Osteoblast (primary cell): ENCODE measurements at places on chromosomes 16 and 17. TPM values are rescaled to one million over a fixed set of nuclear protein-coding genes. Genes with fewer than 3 reads are reported as not detected.

PRDM7 gene
- total RNA-seq: not detected in 2 replicates

DNA sequence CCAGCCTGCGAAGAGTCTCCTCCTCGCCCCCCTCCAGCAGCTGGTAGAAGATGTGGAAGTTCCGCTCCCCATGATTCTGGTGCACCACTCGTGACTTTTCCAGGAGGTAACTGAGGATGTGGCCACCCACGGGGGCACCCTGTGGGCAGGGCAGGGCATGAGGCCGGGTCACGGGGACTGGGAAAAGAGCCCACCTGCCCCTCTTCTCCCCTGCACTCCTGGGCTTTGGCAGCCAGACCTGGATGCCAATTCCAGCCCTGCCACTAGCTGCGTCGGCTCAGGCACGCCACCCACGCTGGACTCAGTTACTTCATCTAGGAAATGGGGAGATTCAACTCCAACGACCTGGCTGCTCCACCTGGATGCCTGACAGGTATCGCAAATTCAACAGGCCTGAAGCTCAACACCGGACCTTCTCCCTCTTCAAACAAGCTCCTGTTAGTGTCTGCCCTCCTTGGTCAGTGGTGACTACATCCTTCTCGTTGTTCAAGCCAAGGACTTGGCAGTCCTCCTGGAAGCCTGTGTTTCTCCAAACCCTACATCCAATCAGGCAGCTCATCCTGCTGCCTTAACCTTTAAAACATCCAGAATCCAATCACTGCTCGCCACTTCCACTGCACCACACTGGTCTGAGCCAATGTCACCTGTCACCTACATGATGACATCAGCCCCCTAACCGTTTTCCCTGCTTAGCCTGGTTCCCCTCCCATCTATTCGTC is 11.6 kb downstream of the MYO1C start:
- DNase-seq: peak; percentile 97

GRCh38 chr17:79042421-79043190 is 18.6 kb downstream of the C1QTNF1 start:
- DNase-seq: peak; percentile 83

- DNase-seq: no peak
These were observed 79.9 kb downstream of the WNT3 start for GRCh38 chr17:46738544-46738943.

GPRC5C gene
- total RNA-seq: 2.9 and 6.8 TPM in 2 replicates

DNA sequence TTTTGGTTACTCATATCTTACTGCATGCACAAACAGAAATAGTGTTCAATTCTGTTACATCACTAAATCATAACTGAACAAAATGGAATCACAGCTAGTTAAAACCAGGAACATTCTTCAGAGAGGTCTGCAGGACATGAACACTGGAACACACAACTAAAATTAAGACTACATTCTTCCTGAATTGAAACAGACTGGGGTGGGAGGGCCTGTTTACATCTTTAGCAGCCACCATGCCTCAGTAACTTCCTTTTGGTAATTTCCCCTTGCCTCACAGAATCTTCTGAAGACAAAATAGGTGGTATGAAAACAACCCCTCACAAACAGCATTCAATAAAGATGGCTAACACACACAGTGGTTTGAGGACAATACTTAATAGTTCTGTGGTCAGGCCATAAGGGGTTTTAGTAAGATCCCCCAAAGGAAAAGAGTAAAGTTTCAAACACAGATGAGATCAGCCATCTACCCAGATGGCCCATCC is 6.5 kb downstream of the MARF1 start:
- peak; percentile 52 for DNase-seq

DNA sequence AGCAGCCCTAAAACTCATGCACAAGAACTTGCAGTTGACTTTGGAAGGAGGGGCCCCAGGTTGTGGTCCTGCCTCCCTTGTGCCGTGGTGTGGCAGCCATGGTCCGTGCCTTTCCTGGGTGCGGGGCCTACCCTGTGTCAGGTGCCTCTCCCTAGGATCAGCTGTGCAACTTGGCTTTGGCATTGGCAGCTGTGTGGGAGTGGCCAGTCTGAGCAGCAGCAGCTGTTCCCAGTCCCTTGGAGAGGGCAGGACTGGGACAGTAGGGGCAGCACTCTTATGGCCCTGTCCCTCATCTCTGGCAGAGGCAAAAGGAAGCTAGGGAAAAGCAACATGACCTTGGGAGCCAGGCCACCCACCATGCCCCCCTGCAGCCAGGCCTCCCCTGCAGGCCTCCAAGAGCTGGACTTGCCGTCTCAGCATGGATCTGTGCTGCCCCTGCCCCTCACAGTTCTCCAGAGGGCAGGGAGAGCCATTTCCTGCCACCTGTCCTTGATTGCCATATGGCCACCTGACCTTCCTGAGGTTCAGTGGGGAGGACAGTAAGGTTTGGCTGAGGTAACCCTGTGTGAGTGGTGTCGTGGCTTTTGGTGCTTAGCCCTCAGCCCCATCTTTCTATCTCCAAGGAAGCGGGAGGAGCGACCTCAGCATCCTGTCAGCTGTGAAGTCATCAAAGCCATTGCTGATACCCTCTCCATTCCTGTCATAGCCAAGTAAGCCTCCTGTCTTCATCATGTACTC is 15.5 kb upstream of the NFATC3 start:
- DNase-seq: no peak

GRCh38 chr16:54630284-54630967 is 300.2 kb upstream of the IRX5 start:
- peak; percentile 91 for DNase-seq

DNA sequence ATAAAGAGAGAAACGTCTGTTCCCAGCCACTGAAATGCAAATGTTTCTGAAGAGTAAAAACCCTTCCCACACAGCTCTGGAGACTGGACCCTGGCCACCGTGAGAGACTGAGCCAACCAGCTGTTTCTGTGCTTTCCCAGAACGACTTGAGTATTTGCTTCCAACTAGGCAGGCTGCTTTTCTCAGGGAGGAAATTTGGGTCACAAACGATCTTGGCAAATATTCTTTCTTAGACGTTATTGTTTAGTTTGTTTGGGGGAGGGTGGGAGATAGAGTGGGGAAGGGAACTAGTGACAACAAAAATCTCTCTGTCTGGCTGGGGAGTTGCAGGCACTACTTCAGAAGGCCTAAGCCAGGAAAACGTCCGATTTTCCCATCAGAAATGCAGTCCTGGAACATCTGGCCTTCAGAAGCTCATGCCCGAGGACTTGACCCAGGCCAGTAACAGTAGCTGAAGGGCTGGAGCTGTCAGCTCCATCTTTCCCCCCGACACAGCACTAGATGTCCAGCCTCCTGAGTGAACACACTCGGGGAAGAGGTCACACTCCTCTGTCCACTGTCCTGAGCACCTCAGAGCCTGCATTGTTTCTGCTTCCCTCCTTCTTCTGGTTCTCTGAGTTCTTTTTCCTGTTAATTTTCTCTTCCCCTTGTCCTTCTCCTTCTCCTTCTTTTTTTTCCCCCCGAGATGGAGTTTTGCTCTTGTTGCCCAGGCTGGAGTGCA is 4.0 kb downstream of the CCDC92B start:
- peak; percentile 27 for DNase-seq

CCL14 gene
- not detected in 2 replicates for total RNA-seq

- DNase-seq: no peak
These were observed 35.4 kb upstream of the CNTNAP4 start for GRCh38 chr16:76241755-76242154.

DNA sequence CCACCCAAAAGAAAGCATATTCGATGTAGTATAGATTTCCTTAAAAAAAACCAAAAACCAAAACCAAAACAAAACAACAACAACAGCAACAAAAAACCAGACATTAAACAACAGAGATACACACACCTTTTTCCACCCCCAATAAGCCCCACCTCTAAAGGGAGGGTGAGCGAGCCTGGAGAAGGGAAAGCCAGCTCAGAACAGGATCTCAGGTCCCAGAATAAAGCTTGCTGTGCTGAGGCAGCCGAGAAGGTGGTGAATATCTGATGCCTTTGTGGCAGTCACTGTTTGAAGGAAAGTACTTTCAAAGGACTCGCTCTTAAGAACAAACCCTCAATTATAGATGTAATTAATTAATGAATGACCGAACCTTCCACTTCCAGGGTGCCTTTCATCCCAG is 470 bp downstream of the KRT23 start:
- peak; percentile 25 for DNase-seq

GRCh38 chr16:87881324-87882200 is 12.3 kb upstream of the SLC7A5 start:
- no peak for DNase-seq

GRCh38 chr17:72578817-72579470 is 458.1 kb downstream of the SOX9 start:
- DNase-seq: no peak

KRTAP2-1 gene
- not detected in 2 replicates for total RNA-seq

GRCh38 chr16:55179852-55180585 is 144.0 kb upstream of the IRX6 start:
- DNase-seq: no peak

DNA sequence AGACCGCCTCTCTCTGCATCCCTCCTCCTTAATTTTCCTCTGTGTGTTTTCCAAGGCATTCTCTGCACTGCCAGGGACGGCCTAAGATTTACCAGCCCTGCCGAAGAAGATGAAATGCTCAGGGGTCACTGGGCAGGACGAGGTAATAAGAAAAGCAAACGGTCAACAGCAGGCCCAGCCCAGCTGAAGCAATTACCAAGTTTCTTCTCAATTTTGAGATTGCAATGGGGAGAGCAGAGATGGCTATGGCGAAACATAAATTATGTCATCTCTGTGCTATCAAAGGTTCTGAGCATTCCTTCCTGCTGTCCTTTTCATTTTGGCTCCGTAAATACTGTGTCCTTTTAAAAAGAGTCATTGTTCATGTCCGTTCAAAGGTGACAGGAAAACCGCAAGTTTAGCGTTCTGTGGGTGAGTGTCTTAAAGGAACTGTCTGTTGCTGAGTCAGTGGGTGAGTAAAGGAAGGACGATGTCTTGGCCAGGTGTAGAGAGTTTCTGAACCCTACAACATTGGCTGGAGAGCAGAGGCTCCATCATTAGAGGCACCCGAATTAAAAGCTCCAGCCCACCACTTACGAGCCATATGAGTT is 753.9 kb upstream of the EEF2KMT start:
- DNase-seq: no peak

TBC1D3H gene
- total RNA-seq: not detected in 2 replicates

- DNase-seq: peak; percentile 2
These were observed 346.9 kb downstream of the C16orf95 start for GRCh38 chr16:86970279-86970678.

DNA sequence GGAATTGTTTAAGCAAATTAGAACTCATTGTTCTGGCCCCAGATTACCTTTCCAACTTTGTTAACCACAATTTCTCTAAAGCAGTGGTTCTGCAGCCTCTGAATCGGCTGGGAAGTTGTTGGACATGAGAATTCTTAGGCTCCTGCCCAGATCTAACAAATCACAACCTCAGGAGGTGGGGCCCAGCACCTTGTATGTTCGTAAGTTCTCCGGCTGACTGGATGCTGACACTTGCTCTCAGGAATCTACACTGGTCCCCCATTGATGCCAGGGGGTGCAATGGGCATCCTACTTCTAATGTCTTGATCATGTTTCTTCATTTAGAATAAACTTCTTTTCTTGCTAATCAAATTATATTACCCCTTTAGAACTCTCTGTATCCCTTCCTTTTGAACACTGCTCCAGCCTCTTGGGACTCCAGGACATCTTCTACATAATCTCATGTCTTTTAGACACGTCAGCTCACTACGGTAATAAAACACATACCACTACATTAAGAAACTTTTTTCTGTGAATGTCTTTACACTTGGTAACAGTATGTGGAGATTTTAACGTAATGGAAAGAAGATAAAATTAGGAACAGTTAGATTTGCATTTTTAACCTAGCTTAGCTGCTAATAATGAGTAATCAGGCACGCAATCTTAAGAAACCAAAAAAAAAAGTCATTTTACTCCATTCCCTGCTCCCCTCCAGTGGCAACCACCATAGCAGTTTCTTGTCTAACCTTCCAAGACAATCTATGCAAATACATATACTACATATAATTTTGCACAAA is 143.2 kb downstream of the ITFG1 start:
- no peak for DNase-seq

TBX2 gene
- 10.3 and 11.6 TPM in 2 replicates for total RNA-seq

UNC13D gene
- total RNA-seq: 1.1 and 2.1 TPM in 2 replicates

DNA sequence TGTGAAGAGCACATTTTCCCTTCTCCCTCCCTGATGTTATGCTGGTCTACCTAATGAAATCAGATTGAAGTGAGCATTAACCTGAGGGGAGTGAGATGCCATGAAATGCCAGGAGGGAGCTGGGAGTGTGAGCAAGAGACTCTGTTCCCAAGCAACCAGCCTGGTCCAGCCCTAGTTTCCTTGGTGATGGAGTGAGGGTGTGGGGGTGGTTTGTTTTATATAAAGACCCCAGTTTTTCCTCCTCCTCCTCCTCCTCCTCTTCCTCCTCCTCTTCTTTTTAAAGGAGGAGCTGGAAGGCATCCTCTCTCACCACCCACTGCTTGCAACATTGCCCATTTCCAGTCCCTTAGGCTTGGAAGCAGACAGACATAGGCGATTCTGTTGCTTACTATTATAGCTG is 97.1 kb downstream of the DNAH3 start:
- no peak for DNase-seq

DNA sequence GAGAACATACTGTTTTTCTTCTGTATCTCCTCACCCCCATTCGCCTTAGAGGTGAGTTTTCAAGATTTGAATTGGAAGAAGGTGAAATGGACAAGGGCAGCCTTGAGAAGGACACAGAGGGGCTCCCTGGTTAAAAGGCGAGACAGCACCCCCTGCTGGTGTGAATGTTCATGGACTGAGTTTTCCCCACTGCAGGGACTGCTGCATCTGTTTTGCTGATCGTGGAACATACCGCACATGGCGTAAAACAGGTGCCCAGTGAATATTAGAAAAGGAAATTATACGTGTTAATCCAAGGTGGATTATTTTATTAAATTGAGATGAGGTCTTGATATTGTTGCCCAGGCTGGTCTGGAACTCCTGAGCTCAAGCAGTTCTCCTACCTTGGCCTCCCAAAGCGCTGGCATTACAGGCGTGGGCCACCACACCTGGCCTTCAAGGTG is 54.5 kb downstream of the NDE1 start:
- peak; percentile 96 for DNase-seq
